ENCODE measurements at places on chromosomes 5 and 9.

DNA sequence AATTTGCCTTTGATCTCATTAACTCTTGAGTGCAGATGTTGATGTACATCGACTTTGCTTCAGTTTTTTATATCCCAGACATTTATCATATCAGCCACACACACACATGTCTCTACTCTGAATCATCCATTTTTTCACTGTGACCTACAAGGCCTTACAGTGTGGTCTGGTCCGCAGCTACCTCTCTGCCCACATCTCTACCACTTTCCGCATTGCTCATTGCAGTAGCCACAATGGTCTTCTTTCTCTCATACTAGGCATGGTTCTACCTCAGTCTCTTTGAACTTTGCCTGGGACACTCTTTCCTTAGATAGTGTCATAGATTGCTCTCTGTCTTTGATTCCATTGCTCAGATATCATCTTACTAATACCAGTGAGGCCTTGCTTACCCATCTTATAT lies 87.9 kb upstream of the FSD1L start:
- no peak for DNase-seq

- DNase-seq, result no peak
Observed at GRCh38 chr5:150272531-150272930, 17.0 kb downstream of the CAMK2A start.

DNA sequence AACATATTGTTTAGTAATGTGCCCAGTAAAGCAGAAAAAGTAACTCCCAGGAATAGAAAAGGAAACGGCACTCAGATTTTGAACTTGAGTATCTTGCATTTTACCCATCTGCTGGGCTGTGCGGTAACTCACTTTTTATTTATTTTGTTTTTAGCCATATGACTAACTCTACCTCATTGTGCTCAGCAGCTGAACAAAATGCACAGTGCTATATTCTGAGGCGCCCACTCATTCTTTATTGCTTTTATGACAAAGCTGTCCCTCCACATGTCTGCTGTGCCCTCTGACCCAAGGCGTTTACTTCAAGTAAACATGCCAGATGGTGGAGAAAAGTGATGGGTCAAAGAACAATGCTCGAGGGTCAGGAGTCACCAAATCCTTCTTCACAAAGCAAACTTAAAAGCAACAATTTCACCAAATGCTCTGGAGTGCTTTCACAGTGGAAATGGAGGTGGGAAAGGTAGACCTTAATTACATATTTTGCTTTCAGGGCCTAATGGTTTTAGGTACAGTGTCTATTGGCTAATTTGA lies 215.2 kb upstream of the ELAVL2 start:
- DNase-seq, result no peak

DNA sequence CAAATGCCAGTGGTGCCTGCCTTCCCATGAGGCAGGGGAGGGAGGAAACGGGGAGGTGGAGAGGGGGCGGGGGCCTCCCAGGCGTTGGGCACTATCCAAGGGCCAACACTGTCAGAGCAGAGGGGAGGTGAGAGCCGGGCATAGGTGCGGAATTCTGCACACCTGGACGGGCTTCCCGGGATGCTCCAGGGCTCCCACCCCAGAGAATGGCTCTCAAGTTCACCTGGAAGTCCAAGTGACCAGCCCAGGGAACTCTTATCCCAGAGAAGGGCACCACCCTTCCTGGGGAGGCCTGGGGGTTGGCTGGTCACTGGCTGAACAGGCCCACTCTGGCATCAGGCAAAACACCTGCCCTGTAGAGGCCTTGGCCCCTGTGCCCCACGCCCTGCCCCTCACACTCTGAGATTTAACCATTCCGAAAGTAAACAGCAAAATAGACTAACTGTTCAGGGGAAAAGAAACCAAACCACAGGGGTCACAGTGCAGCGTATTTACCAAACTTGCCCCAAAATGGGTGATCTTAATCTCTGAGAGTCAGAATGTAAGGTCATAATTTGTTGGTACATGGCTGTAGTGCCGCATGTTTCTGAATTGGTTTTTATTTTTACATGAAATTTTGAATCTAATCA lies 2.7 kb downstream of the CSF2 start:
- no peak for DNase-seq

GRCh38 chr9:96449523-96449844 lies 485 bp upstream of the HABP4 start:
- DNase-seq, result no peak

DNA sequence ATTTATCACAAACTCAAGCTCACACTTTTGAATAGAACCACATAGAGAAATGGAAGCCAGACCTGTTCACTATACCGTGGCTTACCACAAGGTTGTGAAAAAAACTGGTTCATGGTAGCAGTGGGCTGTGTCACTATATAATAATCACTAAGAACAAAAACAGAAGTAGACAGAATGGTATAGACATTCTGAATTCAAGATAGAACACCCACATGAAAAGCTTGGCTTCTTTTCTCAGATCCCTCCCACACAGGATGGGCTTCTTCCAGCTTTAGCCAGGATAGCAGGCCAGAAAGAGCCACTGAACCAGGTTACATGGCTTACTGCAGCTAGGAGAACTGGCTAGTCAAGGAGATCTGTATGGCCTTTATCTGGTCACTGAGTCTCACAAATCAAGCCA lies 6.1 kb upstream of the NRG2 start:
- no peak for DNase-seq

DNA sequence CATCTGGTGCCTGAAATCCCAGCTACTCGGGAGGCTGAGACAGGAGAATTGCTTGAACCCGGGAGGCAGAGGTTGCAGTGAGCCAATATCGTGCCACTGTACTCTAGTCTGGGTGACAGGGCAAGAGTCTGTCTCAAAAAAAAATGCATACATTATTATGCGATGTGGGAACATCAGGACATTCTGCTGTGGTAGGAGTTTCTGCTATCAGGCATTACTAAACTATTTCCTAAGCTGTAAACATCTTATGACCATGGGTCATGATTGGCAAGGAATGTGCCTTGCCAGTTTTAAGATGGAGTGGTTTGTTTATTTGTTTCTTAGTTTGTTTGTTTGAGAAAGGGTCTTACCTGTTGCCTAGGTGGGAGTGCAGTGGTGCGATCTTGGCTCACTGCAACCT lies 45.1 kb upstream of the FAM120A start:
- no peak for DNase-seq

- no peak for DNase-seq
Observed at GRCh38 chr9:74498621-74499095, 1.5 kb downstream of the RORB start.

- no peak for DNase-seq
Observed at GRCh38 chr9:77841739-77842386, 189.7 kb downstream of the GNAQ start.

All from epithelial cell of prostate (primary cell).